ENCODE measurements at places on chromosomes 2 and 18.

- peak; percentile 56 for DNase-seq
Observed at GRCh38 chr2:126769118-126769517, 113.2 kb downstream of the GYPC start.

DNA sequence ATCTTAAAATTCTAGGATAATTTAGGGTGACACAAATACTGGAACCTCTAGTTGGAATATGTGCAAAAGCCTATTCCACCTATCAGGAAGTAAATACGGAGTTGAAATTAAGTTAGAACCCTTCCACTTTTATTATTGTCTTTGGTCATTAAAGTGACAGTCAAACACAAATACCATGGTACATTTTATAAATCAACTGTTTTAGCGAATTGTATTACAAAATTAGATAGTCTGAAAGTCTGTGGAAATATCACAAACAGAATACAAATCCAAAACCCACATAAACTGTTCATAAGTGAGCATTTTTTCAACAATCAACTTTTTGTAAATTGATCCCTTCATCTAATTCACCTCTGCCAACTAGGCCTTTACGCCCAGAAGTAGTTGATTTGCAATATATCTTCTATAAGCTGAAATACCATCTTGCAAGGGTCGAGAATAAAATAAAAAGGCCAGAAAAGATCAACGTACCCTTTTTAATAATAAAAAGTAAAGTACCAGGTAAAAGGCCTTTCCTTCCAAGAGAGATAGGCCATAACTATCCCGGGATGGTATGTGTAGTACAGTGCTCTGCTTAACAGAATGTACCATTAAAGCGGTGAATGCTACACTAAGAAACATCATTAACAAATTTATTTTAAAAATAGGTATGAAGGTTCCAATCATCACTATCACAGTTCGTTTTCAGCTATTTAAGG is 1.3 kb downstream of the USP34 start:
- DNase-seq: peak; percentile 19

- no peak for DNase-seq
Observed at GRCh38 chr2:176508374-176508773, 239.1 kb downstream of the MTX2 start.

GRCh38 chr2:236551471-236552211 is 18.0 kb upstream of the ACKR3 start:
- DNase-seq: peak; percentile 66

DNA sequence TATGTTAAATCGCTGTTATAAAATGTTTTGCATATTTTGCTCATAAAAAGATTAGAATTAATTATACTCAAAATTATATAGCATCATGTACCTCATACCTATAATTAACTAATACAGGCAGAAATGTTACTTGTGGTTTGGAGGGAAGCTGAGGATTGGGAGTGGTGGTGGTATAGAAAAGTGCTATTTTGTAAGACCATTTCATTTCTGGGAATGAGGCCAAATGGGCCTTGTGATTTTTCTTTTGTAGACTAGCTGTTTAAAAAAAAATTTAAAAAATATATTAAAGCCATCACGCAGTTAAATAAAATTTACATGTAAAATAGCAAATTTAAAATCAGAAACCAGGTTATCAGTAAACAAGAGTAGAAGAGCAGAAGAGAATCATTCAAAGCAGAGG is 560.8 kb upstream of the FAM98A start:
- DNase-seq: no peak

DNA sequence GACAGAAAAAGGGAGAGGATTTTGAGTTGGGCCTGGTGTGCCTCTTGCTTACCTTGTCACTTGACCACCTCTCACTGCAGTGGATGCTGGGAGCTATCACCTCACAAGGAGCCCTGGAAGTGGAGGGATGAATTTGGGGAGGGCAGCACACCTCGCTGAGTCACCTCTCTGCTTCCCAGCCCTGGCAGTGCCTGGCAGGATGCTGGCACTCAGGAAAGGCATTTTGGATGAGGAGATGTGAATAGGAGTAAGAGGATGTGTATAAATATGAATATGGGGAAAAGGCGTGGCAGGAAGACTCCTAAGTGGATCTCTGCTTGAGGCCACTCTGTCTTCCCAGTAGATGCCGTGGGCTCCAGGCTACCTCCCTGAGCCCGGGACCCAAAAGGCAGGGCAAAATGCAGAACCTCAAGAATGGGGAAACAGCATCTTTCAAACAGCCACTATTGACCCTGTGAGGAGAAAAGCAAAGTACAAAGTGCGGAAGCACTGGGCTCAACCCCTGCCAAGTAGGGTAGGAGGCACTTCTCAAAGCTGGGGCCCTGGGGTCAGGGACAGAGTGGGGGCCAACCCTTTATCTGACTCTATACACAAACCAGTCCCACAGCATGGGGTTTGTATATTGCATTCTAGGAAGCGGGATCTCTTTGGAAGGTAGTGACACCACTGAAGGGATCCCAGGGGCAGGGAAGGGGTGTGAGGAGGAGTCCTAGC is 164.5 kb upstream of the GLI2 start:
- DNase-seq: no peak

DNA sequence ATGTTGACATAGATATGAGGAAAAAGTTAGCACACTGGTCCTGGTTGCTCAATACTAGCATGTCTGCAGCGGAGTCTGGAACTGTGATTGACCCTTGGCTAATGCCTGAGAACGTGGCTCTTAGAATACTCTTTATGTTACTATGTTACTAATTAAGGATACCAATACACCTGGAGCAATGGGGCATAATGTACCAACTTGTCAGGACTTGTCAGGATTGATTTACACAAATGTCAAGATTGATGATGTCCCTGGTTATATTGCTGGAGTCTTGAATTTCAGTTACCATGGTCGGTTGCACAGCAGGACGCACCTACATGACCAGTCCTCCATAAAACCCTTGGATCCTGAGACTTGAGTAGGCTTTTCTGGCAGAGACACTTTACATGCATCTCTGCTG is 810.9 kb downstream of the CPS1 start:
- DNase-seq: no peak

DNA sequence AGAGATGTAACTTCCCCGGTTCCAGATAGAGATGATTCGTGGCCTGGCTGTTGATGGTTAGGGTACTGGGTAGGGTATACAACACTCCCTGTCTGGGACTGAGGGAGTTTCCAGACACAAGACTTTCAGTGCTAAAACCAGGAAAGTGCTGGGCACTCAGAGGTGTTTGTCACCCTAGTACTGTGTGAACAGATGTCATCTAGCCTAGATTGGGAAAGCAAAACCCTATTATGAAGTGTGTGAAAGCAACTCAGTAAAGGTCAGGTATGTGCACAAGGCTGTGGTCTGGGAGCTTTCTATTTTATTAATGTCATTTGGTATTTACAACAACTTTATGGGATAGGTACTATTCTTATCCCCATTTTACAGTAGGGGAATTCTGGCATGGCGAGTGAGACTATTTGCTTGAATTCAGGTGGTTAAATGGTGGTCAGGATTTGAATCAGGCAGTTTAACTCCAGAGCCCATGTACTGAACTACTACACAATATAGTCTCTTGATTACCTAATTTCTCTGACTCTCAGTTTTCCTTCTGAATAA is 2.6 kb downstream of the BZW1 start:
- no peak for DNase-seq

- DNase-seq: peak; percentile 33
Observed at GRCh38 chr2:134459706-134460406, 206.0 kb downstream of the MGAT5 start.

DNA sequence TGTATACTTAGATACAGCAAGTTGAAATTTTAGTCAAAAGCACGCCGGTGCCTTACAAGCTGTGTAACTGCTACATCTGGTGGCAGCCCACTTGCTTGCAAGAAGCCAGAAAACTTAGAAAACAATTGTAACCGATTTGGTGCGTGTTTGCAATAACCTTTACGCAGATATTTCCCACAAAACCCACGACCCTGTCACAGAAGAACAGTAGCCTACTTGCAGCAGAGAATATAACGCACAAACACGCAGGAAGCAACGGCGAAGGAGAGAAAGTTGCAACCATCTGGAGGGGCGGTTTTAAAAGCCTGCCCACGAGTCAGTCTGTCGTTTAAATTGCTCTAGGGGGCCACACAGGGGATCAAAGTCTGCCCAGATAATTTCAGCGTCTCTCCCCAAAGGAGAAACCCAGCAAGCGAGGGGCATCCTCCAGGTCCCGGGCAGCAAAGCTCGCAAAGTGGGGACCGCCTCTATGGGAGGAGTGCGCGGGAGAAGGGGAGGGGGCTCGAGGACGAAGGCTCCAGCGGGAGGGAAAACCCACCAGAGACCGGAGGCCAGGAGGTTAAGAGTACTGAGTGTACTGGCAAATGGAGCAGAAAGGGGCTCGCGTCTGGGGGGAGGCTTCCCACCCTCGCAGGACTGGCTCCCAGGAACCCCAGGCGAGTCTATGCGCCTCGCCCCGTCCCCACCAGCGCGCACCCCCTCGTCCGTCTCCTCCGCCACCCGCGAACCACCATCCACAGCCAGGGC is 1.1 kb downstream of the TLK1 start:
- DNase-seq: peak; percentile 64

DNA sequence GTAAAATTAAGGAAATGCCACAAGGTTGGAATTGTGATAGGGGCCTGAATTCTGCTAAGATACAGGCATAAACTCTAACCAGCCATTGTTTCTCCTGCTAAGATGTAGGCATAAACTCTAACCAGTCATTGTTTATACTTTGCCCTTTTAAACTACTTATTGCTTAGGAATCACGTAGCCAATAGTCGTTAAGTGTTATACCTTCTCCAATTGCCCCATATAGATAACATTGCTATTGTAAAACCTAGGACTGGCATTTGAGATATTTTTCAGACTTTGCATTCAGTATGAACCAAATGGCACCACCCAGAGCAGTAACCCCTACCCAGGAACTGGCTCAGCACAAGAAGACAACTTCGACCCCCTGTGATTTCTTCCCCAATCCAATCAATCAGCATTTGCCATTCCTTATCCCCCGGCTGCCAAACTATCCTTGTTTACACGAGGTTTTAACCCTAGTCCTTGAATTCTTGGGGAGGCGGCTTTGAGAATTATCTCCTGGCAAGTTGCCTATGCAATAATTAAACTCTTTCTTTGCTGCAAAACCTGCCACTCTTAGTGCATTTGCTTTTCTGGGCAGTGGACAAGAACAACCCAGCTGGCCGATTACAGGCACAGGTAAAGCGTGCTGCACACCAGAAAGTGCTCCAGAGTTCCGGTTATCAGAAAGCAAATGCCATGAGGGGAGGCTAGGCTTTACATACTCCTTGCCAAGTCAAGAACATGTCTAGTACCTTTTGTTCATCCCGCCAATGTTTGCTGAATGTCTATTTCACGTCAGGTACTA is 167.6 kb downstream of the LAMA1 start:
- no peak for DNase-seq

DNA sequence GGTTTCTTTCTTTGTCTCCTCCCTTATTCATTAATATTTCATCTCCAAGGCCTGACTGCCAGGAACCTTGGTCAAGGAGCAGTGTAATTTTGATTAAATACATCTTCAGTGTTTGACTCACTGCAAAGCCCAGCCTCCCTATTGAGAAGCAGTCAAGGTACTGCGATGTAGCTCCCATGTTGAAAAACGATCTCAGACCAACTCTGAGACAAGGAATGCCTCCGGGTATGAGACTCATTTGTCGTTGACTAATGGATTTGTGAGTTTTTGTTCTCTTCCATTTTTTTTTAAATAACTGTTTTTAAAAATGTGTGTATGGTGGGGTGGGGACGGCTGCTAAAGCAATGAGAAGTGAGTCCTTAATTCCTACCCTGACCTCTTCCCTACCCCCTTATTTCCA is 361.6 kb downstream of the SOX11 start:
- no peak for DNase-seq

- peak; percentile 3 for DNase-seq
Observed at GRCh38 chr2:132975193-132976105, 305.4 kb upstream of the LYPD1 start.

- DNase-seq: no peak
Observed at GRCh38 chr2:191804766-191805165, 42.1 kb downstream of the CAVIN2 start.
